ENCODE measurements at places on chromosomes 16 and 17.

DNA sequence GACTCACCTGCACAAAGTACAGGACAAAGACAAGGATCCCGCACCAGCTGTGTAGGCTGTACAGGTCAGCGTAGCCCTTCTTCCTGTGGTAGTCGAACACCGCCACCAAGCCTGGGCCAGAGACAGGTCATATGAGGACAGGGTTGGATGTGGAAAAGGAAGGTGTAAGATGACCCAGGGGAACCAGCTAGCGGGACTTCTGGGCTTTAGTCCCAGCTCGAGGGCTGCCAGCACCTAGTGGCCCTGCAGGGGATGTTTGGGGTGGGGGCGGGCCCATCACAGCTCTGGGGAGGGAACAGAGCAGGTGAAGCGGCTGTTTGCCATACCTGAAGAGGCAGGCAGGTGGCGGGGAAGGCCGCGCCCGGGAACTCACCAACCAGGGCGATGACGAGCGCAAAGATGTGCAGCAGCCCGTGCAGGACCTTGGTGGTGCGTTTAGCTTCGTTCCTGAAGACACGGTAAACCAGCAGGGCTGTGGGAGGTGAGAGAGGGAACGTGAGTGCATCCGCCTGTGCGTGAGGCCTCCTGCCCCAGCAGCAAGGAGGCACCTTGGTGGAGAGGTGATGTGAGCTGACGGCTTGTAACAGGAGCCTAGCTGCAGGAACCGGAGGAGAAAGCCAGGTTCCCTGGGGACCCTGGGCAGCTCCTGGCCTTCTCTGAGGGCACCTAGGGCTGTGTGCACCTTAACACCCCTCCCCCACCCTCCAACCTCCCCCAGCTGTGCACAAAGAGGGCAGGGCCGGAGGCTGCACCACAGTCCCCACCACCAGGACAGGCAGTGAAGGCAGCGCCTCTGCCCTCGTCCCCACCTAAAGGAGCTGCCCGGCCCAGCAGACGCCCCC is 10.2 kb downstream of the CYB561 start:
- peak; percentile 67 for DNase-seq

DNA sequence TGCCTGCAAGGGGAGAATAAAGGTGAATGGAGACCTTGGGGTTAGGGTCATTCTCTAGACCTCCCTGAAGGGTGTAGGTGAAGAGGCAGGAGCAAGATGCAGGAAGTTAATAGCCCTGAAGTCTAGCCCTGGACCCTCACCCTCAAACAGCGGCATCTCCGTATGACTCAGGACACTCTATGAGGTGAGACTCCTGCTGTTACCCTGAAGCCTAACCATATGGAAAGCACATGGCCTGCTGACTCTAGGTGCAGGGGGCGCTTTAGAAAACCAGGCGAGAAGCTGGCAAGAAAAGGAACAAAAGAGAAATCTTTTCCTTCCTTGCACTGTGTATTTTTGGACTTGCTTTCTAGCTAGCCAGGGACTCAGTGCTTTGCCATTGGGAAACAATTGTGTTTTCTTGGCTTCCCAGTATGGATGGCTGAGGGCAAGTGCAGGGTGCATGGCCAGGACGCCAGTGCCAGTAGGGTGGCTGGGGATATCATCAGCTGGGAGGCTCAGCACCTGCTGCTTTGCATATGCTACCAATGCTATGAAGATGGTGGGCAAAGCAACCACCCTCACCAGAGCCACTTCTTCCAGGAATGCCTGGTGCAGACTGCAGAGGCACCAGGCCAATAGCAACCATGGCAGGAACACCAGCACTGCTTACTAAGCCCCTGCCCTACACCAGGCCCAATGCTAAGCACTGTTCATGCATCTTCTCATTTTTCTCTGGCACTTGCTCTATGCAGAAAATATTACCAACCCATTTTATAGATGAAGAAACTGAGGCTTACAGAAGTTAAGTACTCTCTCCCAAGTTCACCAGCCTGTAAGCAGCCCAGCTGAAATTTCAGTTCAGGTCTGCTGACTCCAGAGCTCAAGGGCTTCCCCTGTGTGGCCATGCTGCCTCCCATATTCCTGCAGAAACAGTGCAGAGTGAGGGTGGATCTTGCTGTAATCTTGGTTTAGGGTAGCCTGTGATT is 425.1 kb downstream of the SLC39A11 start:
- DNase-seq = no peak

GRCh38 chr17:10099051-10099571 is 99.3 kb downstream of the GAS7 start:
- DNase-seq = peak; percentile 20

- no peak for DNase-seq
Observed at GRCh38 chr16:8804313-8804712, 6.7 kb downstream of the PMM2 start.

DNA sequence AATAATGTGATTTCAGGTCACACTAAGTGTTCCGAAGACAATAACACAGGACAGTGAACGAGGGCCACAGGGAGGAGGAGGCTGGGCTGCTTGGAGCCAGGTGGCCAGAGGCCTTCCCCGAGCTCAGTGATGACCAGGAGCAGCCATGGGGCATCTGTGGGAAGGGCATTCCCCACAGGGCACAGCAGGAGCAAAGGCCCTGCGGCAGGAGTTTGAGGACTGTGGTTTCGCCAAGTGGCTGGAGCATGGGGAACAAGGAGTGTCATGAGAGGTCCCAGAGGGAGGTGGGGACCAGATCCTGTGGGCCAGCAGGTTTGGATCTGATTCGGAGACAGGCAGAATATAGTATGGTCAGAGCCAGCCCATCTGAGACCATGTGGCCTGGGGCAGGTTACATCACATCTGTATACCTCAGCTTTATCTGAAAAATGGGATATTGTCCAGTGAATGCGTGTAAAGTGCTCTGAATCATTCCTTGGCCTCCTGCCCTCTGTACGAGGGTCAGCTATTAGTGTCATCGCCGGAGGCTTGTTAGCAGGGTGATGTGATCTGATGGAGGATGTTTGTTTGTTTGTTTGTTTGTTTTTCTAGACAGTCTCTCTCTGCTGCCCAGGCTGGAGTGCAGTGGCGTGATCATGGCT is 176.8 kb downstream of the KATNIP start:
- DNase-seq = no peak

- no peak for DNase-seq
Observed at GRCh38 chr16:1687427-1688316, 9.6 kb downstream of the JPT2 start.

- DNase-seq = no peak
Observed at GRCh38 chr16:89103781-89104180, 10.1 kb downstream of the ACSF3 start.
